ENCODE measurements at places on chromosomes 11 and 22.
A peak's percentile ranks its signal among the peaks of the same experiment; 100 is the strongest.

- no peak for DNase-seq
These were observed 21.9 kb upstream of the PPP2R1B start for GRCh38 chr11:111788051-111788450.

- DNase-seq, result peak; percentile 84
These were observed 9.3 kb upstream of the GLB1L3 start for GRCh38 chr11:134266841-134267251.

- no peak for DNase-seq
These were observed 4.2 kb downstream of the MYRF start for GRCh38 chr11:61756452-61757212.

GRCh38 chr11:95392644-95393043 is 161.6 kb upstream of the SESN3 start:
- no peak for DNase-seq

DNA sequence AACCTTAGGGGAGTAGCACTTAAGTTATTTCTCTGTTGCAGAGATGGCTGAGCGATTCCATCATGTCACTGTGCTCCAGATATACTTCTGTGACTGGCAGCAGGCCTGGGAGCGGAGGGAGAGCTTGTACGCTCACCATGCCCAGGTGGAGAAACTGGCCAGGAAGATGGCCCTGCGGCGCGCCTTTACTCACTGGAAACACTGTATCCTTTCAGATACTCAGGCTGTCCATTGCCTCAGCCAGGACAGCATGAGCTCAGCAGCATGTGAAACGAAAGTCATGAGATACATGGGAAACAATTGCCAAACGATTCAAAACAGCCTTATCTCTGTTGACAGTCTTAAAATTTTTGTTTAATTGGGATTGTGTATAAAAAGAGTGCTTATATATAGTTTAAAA is 78.9 kb downstream of the SFI1 start:
- DNase-seq, result no peak

- no peak for DNase-seq
These were observed 15.5 kb downstream of the SLC1A2 start for GRCh38 chr11:35403765-35404387.

GRCh38 chr11:1825785-1826451 is 8.9 kb upstream of the SYT8 start:
- DNase-seq, result no peak

DNA sequence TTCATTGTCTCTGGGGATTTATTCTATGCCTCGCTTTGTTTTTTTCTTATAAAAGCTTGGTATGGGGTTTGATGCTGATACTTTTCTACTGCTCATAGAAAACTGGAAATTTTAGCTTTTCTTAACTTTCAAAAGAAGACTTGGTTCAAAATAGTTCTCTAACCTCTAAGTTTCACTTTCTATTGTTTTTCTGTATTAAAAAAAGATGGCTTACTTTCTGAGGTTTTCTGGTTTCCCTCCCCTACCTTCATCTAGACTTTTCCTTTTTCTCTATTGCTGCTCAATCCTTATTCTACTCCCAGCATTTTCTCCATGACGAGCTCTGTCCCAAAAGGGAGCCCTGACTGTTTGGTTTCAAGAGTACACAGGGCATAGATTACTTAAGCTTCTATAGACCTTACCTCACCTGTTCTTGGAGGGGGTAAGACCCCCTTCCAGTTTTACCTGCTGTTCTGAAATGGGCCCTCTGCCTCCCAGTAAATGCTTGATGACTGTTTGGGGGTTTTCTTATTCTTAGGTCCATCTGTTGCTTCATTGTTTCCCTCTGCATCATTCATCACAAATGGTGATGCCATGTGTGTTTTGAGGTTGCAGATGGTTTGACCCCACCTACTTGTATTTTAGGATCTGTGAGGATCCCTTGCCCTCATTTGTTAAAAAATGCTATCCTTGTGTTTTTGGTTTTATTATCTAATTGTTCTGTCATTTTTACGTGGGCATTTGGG is 29.5 kb downstream of the DNHD1 start:
- no peak for DNase-seq

DNA sequence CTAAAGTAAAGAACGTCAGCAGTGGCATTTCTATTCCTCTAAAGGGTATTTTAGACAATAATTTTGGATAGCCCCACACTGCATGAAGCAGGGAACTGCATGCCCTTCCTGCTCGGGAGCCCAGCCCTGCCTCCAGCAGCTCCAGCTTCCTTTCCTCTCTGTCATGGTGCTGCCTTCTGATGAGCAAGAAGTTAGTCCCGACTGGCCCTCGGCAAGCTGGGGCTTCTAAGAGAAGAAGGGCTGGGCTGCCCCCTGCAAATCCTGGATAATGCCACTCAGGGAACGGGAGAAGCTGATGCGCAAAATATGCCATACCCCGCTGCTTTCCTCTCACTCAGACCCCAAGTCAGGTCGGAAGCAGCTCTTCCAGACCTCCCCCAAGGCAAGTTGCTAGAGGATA is 296.4 kb downstream of the ETS1 start:
- no peak for DNase-seq

- DNase-seq, result no peak
These were observed 3.2 kb downstream of the TUBA8 start for GRCh38 chr22:18113680-18114394.

GRCh38 chr22:27598792-27599191 is 202.8 kb downstream of the MN1 start:
- DNase-seq, result no peak

- no peak for DNase-seq
These were observed 39.9 kb downstream of the PTPRJ start for GRCh38 chr11:48020092-48020755.

- DNase-seq, result no peak
These were observed 91.5 kb downstream of the MIAT start for GRCh38 chr22:26748845-26749244.

GRCh38 chr11:20109731-20110445 is 50.4 kb downstream of the DBX1 start:
- no peak for DNase-seq

- no peak for DNase-seq
These were observed 460.9 kb downstream of the METTL15 start for GRCh38 chr11:28569106-28569505.

DNA sequence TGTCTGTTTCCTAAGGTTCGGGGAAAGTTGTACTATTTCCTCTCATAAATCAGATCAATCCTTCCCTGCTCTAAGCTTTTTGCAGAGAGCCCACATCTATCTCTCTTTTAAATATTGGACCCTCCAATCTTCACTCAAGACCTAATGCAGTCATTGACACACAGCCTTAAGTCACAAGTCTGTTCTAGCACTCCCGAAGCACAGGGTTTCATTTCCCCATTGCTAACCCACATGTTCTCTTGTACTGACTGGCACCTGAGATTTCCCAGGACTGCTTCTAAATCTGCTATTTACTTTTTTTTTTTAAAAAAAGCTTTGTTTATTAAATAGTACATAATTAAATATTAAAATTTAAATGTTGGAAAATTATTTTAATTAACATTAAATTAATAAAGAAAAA is 674.7 kb downstream of the TBC1D22A start:
- DNase-seq, result no peak

- no peak for DNase-seq
These were observed 995.2 kb downstream of the NTM start for GRCh38 chr11:132365650-132366049.

GRCh38 chr22:17229991-17230630 is 10.9 kb upstream of the ADA2 start:
- no peak for DNase-seq

DNA sequence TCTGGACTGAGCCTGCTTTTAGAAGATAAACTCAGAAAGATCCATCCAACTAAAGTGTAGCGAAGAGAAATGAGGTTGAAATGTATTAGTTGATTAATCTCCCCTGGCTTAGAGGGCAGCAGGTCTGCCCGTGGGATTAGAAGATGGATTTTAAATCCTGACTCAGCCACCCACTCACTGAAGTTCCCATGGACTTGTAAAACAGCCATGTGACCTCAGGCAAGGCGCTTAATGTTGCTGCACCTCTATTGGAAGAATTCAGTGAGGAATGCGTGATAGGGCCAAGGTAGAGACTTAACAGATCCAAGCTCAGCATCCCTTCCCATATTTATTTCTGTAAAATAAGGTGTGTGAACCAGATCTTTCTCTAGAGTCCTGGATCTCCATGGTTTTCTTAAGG is 45.1 kb upstream of the ELF5 start:
- no peak for DNase-seq

DNA sequence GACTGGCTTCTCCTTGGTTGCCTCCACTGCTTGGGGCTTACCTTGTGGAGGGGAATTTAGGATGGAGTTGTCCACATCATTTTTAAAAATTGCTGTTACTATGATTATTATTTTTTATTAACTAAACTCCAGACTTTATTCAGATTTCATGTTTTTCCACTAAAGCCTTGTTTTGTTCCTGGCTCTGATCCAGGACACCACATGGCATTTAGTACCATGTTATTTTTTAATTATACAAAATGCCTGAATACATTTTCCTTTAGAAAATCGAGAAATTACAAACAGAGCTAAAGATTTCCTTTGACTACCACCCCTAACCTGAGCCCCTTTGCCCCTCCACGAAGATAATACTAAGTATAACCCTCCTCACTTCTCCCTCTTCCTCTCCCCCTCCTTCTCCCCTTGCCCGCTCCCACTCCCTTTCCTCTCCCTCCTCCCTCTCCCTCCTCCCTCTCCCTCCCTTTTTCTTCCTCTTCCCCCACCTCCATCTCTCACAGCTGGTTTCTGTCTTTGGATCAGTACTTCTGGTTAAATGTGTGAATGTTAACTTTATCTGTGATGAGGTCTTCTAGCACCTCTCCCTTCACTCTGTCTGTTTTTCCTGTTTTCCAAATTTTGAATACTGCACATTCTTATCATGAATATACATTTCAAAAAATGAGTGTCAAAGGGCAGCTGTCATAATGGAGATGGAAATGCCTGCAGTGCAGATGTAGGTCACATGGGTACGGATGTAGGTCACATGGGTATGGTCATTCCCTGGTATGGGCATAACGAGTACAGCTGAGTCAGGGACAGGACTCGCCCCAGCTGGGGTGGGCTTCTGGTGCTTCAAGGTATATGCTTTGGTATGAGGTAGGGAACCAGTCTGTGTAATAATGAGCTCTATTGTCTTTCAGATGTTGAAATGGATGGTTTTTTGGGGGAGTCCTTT is 54.4 kb upstream of the OR4B1 start:
- no peak for DNase-seq

DNA sequence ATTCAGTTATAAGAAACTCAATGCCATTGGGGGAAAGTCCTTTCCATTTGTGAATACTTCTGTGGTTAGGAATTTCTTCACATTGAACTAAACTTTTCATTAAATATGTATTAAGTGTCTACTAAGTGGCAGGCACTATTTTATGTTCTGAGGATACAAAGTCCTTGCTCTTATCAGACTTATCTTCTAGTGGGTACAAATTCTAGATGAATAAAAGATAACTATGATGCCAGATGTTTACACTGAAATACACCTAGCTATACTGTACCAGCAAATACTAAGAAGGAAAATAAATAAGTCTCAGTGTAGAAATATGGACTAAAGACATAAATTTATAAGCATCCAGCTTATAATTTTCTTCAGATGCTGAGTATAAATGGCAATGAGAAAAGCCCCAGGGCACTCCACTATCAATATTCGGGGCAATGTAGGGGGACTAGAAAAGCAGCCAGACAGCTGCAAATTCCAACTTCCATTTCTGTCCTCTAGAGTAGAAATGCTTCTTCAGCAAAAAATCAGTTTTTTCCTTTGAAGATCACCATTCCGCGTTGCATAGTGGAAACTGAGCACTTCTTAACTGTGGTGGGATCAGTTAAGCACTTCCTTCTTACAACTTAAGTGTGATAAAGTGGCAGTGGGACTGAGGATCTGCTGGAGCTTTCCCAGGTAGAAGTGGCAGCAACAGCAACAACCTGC is 11.8 kb upstream of the BIRC3 start:
- no peak for DNase-seq

DNA sequence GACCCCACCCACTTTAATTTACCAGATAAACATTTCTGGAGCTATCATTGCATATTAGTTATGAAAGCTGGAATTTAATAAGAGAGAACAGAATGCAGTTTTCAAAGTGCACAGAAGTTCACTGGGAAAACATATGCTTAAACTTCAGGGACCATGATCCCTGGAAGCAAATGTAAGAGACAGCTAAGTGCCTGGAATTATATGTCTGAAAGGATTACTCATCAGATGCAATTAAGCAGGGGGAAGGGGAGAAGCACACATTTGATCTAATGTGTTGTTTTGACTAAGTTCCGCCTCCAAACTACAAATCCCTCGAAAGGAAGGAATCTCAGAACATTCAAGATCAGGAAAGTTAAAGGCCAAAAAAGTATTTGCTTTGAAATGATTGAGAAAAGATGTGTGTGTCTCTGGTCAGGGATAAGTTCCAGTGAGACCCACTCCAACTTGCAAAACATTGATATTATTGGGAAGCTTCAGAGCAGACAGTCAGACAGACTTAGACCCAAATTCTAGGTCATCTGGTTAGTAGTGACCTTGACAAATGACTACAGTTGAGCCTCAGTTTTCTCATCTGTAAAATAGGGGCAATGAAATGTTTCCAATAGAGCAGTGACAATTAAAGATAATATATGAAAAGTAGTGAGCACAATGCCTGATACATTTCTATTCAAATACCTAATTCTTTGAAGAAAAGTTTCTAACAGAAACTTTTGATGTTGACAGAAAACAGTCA is 147.6 kb downstream of the ME3 start:
- peak; percentile 75 for DNase-seq

DNA sequence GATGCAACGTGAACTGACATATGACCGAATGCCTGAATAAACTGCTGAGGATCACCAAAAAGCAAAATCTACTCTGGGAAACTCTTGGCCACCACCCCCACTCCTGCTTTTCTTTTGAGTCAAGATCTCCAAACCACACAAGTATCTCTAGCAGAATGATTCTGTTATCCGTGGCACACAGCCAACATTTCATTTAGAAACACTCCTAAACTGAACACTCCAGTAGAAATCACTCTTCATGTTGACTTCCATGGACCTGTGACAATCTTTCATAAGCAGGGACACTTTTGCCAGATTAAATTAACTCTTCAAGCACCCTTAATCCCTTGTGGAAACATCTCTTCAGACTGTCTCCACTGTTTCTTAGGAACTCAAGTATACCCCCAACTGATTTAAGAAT is 44.4 kb downstream of the VSIG10L2 start:
- DNase-seq, result no peak

- DNase-seq, result no peak
These were observed 26.7 kb downstream of the INTS4 start for GRCh38 chr11:77967753-77968152.
